ENCODE measurements at places on chromosomes 4 and X.

DNA sequence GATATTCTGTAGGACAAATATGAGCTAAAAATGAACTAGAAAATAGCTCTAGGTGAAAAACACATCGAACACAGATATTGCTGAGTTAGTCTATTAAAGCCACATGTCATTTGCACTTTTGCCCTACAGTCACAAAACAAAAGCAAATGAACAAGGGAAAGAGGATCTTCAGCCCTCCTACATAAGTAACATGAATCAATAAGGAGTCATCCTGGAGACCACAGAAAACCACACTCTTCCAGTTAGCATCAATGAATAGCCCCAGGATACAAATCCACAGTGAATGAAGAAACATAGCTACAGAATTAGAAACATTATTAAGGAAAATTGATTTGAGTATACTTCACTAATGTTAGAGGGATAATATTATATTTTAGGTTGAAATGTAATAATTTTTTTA lies 311.4 kb downstream of the MAPK10 start:
- DNase-seq, result no peak

DNA sequence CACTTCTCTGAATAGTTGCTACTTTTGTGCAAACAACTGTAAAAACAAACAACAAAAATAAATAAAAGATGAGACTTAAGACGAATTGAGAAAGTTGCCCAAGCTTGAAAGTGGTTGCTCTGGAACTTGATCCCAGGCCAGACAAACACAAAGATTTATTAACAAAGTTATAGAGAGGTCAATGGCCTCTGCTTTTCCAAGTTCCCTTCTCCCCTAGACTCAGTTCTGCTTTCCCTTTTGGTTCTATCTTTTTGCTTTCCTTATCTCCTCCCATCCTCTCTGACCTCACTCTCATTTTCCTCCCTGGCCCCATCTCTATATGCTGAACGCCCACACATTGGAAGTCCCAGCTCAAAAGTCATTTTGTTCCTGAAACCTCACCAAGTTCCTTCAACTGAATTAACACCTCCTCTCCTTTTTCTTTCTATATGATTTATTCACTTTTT lies 82.7 kb downstream of the MXRA5 start:
- no peak for DNase-seq

- DNase-seq, result no peak
Measured at GRCh38 chrX:41095908-41096307, 10.7 kb downstream of the USP9X start.

DNA sequence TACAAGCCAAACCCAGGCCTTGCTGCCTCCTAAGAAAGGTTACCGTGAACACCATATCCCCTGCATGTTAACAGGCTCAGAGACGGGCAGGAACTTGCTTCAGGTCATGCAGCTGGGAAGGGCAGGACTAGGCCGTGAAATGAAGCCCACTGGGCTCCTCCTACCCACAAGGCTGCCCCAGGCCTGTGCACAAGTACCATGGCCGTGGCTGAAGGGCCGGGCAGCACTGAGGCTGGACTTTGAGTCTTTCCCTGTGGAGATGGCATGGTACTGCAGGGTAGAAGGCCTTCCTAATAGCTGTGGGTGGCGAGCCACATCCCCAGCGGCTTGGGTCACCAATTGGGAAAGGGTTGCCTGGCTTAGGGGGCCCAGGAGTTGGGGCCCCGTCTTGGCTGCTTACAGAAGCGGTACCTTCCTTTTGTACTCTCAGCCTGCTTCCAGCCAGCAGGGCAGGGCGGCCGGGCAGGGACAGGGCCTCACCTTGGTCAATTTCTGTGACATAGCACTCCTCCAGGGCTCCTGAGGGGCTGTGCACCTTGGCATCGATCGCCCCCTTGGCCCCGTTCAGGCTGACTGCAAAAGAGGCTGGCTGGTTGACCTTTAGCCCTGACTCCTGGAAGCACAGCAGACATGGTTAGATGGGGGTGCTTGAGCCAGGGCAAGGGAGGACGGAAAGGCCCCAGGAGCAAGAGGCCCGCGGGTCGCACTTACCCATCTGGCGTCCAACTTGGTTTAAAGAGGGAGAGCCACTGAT lies 23.8 kb downstream of the FLNA start:
- no peak for DNase-seq

GRCh38 chr4:172055046-172055445 lies 241.8 kb downstream of the GALNTL6 start:
- DNase-seq, result no peak

DNA sequence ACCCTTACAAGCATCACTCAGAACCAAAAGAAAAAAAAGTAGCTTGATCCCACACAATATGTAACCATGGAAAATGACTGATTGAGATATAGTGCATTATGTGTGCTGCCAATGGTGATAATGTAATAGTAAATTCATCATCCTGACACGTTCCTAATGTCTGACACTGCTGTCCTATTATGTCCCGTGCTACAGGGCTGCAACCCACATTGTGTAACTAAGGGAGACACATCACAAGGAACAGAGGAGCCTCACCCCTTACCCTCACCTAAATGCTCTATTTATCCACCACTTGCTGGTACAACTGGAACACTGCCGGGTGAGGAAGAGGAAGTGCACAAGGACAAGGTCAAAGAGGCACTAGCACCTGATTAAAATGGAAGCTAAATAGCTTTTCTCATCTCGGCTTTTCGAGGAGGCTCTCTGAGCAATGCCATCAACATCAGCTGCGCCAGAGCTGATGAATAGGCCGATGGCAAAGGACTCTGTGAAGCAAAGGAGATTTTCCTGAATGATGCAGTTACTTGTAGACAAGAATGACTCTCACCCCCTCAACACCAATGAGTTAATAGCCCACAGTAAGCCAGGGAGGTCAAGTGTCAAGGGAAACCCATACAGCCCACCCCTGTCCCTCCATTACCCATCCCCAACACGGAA lies 181.6 kb downstream of the HNRNPD start:
- DNase-seq, result no peak

DNA sequence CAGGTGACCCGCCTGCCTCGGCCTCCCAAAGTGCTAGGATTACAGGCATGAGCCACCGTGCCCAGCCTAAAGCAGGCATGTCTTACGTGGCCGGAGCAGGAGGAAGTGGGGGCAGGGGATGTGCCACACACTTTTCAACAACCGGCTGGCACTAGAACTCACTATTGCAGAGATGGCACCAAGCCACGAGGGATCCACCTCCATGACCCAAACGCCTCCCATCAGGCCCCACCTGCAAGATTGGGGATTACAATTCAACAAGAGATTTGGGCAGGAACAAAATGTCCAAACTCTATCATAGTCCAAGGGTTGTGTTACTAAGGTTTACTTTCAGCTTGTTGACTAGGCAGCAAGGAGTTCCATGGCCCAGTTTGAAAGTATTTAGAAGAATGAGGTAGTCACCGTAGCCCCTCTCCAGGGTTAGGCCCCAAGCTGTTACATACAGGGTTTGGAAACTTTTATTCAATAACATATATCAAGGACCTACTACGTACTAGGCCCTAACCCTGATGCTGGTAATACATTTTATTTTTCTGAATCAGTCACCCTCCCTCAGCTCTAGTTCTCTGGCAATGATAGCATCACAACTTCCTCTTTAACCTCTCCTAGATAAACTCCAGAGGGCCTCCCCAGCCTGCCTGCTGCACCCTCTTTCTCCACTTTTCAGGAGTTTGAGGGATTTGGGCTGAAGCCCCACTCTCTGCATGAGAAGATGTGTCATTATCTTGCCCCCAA lies 18.0 kb upstream of the TBC1D14 start:
- DNase-seq, result no peak

GRCh38 chr4:74364652-74365491 lies at the start of gene EREG:
Gene EREG, plus strand, starts transcription at chr4:74365145. Its CDS starts 164 bp downstream, at chr4:74365309.
- no peak for DNase-seq

GRCh38 chr4:149708513-149709130 lies 107.0 kb downstream of the IQCM start:
- DNase-seq, result no peak

DNA sequence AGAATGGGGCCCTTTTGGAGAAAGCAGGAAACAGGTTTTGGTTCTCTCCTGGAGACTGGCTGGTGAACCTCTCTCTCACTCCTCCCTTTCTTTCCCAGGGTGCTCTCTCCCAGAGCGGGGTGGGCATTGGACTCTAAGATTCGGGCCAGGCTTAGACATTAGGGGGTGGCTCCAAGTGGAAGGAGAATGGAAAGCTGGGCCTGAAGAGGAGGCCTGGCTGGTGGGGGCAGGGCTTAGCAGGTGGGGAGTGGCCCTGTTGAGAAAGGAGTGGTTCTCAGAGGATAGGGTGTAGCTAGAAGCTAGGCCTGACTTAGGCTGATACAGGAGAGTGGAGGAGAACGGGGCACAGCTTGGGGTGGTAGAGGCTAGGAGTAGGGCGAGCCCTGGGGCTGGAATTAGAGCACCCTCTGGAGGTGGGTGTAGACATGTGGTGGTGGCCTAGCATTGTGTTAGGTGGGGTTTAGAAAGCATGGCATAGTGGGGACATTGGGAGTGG lies 5.7 kb downstream of the PLP2 start:
- DNase-seq, result no peak

GRCh38 chr4:54588404-54588803 lies 69.4 kb upstream of the KIT start:
- no peak for DNase-seq

GRCh38 chrX:154019061-154019621 lies 561 bp downstream of the IRAK1 start:
- no peak for DNase-seq

DNA sequence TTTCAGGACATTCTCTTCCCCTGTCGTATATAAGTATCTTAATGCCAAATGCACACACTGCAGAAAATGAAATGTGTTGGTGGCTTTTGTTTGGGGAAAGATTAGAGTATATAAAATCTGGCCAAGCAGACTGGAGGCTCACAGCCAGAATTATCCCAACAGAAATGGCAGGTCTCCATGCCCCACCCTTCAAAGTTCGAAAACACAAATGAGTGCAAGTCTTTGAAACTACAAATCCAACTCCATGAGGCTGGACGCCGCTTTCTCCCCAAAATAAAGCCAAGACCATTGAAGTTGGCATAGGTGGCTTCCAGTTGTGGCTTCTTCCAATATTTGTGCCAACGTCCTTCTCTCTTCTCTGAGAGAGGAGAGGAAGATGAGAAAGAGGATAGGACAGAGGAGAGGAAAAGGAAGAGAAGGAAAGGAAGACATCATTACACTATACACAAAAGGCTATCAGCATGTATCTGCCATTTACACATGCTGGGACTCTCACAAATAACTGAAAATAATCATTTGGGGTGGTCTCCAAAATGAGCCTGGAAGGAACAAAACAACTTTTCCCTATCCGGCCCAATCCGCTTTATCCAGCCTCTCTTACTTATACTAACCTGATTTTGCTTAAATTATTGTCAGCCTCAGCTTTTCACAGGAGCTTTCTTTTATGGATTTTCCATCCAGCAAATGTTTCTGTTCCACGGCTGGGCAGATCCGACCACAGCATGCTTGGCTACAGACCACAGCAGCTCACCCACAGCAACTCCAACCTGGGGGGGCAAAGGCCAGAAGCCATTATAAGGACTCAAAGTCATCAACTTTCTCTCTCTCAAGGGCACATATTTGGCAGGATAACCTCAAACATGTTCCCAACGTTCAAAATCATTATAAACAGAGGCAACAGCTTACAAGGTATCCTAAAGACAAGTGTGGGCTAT lies 71.7 kb downstream of the APBB2 start:
- DNase-seq, result no peak

DNA sequence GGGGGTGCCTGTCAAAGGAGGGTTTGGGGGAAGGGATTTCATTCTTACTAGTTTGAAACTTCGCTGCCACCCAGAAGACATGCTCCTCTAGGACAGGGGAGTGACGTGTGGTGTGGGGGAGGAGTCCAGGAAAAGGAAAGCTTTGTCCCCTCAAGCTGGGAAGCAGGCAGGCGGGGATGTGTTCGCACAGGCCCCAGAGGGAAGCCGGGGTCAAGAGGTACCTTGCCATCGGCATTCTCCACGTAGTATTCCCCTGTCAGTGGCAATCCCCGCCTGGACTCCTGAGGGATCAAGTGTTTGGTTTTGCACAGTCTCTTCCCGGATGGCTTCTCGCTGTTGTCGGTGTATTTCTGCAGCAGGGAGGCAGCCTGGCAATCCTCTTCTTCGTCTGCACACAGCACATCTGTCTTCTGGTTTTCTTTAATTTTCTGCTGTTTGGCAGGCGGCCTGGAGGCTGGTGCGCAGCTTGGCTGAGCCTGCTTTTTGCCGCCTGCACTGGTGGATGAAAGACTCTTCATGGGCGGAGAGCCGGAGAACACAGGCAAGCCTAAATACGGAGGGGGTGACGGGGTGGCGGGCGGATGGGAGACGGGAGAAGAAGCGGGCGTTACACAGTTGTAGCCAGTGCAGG lies 35.1 kb downstream of the BCOR start:
- DNase-seq, result no peak

DNA sequence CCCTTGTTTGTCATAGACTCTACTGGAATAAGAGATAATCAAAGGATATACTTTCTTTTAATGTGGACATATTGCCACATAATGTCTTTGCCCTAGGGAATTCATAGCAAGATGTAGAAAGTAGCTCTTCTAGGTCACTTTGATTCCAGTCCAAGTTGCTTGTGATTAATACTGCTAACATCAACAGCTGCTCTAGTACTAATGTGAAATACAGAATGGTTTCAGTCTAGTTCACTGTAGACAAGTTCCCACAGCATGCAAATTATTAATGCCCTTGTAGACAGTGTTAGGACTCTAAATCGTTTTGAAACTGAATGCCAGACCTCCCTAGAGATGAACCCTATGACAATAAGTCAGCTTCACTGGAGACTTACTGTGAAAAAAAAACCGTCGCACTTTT lies 494.6 kb upstream of the ATOH1 start:
- DNase-seq, result no peak

- DNase-seq, result no peak
Measured at GRCh38 chr4:3176367-3177229, 72.4 kb upstream of the MSANTD1 start.

DNA sequence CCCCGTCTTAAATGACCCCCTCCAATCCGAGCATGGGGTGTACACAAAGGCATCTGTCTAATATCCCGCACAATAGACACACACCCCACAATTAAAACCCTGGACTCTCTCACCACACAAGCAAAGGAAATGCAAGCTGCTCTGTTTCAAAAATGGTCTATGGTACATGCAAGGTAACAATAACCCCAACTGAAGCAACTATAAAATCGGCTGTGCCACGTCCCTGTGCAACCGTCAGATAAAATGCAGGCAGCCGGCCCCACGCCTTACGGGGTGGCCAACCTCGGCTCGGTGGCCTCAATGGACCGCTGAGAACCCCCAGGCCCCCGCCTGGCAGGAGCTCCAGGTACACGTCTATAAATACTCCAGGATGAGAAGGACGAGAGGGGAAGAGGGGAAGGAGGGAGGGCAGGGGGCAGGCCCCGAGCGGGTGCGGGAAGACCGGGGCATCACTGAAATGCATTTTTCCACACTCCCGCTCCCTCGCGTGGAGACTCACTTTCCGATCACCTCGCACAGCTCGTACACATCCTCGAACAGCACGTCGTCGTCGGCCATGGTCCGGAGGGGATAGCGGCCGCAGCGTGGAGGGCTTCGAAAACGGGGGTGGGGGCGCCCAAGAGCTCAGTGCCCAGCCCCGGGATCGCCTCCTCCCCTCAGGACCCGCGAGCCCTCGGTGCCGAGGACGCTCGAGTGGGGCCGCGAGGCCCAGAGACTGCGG lies 763 bp downstream of the CASK start:
- DNase-seq, result no peak
